Activated CD4-positive, alpha-beta memory T cell treated with anti-CD3 and anti-CD28 coated beads, Interleukin-2, amount 10 ng/mL, durations not matched to agents 7 days and 5 days (primary cell): ENCODE measurements at places on chromosomes 4 and X.

GRCh38 chr4:182582245-182582644, 334.9 kb downstream of the DCTD start:
- DNase-seq, result no peak

GRCh38 chr4:153119626-153120025, 84.6 kb upstream of the TRIM2 start:
- DNase-seq, result no peak

DNA sequence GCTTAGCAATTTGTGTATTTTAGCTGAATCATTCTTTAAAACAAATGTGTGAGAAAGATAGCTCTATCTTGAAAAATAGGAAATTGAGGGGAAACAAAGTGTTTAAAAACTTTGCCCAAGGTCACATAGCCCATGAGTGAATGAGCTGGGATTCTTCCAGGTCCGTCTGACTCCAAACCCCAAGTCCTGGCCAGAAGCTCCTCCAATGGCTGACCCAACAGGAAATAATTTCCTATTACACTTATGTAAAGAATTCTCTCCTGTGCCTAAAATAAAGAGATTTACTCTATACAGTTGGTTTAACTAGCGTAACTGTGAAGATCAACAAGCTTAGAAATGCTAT, 287.6 kb downstream of the ARHGAP24 start:
- no peak for DNase-seq

DNA sequence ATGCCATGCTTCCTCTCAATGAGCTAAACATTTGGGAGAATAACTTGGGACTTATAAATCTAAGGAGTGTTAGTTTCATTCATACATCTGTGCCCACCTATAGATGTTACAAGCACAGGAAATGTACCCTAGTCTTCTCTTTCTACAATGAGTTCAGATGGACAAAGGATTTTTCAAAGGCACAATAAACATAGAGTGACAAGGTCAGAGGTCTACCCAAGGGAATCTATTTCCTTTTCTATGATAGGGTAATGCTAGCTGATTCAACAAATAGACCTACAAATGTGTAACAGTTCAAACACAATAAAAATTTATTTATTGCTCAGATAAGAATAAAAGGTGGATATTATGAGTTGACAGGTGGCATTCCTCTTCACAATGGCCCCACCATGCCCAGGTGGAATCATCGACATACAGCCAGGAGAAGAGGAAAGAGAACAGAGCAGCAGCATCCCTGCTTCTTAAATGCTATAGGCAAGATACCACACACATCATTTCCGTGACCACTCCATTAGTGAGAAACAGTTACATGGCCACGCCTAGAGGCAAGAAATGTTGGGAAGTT, 421.8 kb downstream of the HNRNPD start:
- no peak for DNase-seq

DNA sequence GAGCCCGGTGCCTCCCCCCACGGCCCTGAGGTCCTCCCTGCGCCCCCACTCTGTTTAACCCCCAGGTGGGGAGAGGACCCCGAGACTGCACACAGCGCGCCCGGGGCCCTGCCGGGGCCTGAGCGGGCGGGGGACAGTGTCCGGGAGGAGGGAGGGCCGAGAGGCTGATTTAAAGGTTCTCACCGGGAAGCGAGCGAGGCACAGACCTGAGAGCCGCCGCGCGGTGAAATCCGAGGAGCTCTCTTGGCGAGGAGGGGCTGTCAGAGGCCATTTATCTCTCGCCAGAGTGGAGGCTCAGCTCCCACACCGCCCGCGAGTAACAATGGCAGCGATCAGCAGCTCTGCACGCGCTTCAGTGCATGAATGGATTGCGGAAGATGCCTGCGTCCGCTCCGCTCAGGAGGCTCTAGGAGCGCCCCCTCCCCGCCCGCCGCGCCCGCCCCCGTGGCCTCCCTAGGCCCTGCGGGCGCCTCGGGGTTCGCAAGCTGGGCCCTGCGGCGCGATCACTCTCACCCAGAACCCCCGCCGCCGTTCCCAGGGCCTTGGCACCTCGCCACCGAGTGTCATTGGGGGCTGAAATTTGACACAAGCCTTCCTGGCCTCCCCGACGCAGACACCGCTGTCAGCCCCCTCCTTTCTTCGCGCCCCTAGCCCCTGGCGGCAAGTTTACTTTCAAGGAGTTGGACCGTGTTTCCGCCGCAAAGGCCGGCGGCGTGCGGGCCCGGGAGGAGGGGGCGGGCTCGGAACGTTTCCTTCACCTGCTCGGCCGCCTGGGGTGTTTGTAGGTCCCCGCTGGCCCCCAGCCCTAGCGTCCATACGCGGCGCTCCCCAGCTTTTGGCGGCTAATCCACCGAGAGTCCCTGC, 48.7 kb upstream of the BCOR start:
- no peak for DNase-seq

DNA sequence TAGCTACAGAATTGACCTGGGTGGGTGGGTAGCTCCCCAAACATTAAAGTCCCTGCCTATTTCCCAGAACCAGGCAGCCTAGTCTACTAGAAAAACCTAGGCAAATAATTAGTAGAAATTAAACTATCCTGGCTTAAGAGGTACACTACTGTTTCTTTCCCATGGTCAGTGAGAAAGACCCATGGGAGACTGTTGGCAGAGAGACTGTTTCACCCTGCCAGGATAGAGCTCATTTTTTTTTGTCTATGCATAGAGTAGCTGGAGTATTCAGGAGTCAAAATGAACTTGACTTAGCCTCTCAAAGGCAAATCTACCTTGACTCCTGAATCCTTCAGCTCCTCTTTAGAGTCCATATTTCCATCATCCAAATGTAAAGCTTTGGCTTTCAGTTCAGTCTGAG, 107.0 kb upstream of the AR start:
- no peak for DNase-seq

DNA sequence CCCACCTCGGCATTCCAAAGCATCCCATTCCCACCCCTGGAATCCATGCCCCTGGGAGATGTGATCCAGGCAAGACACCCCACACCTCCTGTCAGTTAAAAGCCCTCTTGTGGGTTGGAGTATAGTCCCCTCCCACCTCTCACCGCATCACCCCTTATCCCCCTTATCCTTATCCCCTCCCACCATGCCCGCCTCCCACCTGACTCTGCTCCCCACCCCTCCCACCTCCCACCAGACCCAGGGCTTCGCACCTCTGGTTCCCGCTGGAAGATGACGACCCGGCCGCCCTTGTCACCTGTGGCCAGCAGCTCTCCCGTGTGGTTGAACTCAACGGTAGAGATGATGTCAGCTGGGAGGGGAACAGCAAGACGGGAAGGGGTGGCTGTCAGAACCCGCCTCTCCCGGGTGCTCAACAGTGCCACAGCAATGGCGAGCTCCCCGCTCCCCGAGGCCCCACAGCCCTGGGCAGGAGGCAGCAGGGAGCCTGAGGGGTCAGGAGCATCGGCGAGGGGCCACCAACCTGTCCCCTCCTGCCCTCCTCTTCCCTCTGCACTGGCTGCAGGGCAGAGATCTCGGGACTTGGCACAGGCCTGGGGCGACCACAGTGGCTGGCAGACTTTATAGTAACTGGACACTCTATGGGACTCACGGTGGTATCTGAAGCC, 91.5 kb downstream of the PPP2R2C start:
- DNase-seq, result no peak

DNA sequence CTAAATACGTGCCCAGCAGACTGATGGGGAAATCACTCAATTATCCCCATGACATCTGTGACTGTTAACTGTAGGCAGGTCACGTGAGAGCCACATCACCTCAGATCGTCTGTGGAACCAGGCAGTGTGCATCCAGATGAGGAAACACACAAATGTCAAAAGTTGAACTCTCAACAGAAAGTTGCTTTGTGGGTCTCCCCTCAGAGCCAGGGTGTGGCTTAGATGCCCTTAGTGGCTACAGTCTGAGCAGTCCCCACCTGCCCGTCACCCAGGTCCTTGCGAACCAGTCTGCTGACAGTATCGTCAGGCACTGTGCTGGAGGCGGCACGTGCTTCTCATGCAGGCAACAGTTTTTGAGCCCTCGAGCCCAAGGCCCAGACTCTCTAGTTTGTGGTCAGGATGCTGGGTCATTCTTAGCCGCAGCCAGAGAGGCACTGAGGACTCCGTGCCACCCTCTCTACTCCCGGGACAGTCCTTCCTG, 10.8 kb downstream of the TMEM187 start:
- DNase-seq, result no peak

DNA sequence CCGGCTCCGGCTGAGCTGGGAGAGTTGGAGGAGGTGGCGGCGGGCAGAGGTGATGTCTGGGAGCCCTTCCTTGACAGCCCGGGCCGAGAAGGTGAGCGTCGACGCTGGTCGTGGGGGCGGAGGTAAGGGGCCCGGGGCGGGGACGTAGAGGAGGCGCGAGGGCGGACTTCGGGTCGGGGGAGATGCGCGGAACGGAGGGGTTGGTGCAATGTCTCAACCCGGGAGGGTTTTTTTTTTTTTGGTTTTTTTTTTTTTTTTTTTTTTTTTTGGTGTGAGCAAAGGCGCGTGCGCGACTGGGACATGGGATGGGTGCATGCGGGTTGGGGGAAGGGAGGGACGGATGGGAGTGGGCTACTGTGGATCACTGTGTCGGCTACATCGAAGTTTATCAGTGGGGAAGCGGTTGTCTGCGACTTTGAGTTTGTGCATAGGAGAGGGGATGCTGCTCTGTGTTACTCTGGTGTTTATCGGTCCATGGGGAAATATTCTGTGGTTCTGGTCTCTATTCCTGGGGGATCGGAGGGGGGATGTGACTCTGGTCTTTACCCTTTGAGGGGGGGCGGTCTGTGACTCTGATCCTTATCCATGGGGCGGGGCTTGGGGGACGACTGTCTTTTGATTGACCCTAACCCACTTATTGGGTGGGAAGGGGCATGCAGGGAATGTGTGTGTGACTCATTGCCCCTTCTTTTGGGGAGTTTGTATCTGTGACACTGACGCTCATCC, 537 bp downstream of the RBM10 start:
- no peak for DNase-seq

GRCh38 chr4:88419874-88420273, 37.0 kb upstream of the HERC5 start:
- DNase-seq, result no peak

GRCh38 chr4:39415678-39416283, 9.1 kb downstream of the KLB start:
- DNase-seq, result no peak

GRCh38 chr4:26275281-26275680, 45.5 kb upstream of the RBPJ start:
- no peak for DNase-seq

- no peak for DNase-seq
Measured at GRCh38 chr4:159178151-159178546, 75.3 kb downstream of the RAPGEF2 start.

- DNase-seq, result no peak
Measured at GRCh38 chr4:88752754-88753153, 55.1 kb upstream of the NAP1L5 start.

DNA sequence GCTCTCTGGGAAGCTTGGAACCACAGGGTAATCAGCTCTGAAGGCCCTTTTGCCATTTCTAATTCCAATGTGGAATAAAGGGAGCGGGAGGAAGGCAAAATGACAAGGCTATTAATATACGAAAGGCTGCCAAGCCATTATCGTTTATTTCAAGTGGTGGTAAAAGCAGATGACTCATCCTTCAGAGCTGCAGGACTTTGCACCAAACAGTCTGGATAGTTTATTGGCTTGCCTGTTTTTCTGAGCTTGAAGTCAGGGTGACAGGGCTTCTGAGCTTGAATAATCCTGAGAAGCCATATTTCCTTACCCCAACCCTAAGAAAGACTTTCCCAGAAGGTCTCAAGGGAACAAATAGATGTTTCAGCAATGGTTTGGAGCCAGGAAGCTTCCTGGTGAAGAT, 7.7 kb upstream of the GABRE start:
- no peak for DNase-seq

DNA sequence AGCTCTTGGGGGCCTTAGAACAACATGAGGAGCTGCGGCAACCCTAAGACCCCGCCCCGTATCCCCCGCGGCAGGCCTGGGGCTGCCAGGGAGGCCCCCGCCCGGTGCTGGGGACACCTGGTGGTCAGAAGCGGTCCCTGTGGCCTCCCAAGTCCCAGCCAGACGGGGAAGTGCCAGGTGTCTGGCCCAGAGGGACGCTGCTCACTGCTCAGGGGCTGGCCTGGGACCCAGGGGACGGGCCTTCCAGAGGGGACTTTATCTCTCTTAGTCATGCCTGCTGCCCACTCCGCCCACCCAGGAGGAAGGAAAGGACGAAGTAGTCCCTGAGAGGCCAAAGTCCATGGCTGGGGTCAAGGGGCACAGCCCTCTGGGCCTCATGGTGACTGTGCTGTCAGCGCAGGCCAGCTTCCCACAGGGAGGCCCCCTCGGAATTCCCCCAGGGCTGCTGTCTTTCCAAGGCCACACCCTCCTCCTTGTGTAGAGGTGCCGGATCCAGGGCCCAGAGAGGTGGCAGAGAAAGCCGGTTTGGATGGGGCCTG, 31.0 kb upstream of the HTRA3 start:
- DNase-seq, result no peak

DNA sequence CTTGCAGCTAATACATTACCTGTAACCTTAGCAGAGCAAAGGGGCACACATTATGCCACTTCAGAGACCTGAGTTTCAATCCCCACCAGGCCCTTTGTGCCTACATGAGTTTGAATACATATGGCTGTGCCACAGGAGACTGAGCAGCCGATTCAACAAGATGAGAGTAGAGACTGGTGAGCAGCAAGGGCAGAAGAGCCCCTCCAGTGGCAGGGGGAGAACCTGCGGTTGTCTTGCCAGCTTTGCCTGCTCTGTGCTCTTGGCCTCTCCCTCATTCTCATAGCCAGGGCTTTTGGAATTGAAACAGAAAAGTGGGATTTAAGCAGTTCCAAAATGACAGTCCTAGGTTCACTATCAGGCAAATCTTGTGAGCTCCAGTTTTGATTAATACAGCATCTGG, 52.3 kb upstream of the CLNK start:
- DNase-seq, result no peak
